ENCODE measurements at places on chromosomes 2 and 18.
A peak's percentile ranks its signal among the peaks of the same experiment; 100 is the strongest.

DNA sequence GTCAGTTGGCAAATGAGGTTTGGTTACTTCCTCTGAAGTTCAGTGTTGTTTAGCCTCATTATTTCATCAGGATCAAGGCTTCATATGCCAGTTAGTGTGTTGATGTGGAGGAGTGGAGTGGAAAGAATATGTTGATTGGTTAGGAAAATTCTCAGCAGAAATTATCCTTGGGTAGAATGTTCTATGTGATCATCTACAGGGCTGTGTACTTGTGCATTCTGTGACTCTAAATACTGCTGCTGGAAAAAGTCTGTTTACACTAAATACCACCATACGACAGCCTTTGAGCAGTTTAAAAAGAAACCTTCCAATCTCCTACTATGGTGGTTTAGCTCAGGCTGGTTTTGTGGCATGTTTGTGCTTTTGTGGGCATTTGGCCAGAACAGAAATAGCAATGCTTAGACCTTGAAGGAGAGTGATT, 25.8 kb downstream of the CAB39 start:
- peak; percentile 91 for DNase-seq

- DNase-seq, result no peak
These were observed 78.4 kb downstream of the DTNB start for GRCh38 chr2:25594991-25595390.

DNA sequence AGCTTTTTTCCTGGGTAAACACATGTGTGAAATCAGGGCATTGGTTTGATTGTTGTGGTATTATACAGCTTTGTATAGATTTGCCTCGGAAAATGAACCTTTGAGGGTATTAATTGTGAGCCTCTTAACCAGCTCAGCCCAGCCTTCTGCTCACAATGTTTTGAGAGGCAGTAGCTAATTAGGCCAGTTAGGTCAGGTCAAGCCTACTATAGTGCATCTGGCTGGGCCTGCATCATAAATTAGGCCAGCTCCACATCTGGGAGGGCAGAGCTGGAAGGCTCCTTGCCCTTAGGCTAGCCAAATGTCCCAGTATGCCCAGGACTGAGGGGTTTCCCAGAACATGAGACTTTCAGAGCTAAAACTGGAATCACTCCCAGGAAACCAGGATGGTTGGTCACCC, 43.0 kb downstream of the LRATD1 start:
- no peak for DNase-seq

- DNase-seq, result no peak
These were observed 317.9 kb downstream of the ZNF516 start for GRCh38 chr18:76177160-76177559.

- peak; percentile 68 for DNase-seq
These were observed 7.0 kb downstream of the SLC35F6 start for GRCh38 chr2:26770986-26771586.

DNA sequence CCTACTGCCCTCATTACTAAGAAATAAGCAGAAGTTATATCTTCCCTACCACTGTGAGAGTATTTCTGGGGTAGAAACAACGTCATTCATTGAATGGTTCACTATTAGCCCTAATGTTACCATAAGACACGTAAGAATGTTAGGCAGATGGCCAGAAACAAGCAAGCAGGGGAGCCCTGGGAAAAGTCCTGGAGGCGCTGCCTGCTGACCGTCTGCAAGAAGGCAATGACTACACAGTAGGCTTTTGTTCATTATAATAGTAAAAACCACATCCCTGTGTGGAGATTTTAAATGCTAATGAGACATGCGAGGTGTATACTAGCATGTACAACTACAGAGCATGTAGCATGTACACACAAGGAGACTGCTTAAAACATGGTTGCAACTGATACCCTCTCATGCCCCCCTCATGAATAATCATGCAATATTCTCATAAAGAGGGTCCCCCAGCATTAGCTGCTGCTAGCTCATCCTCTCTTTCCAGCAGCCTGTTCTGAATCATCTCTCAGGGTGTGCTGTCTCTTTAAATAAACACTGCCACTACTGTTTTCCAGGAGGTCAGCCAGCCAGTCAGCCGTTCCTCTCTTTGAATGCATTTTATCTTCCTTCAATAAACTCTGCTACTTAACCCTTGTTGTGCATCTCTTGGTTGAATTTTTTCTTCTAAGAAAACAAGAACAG, 23.6 kb downstream of the SUCLG1 start:
- peak; percentile 87 for DNase-seq

- no peak for DNase-seq
These were observed 93.9 kb upstream of the CTDP1 start for GRCh38 chr18:79585395-79586370.

DNA sequence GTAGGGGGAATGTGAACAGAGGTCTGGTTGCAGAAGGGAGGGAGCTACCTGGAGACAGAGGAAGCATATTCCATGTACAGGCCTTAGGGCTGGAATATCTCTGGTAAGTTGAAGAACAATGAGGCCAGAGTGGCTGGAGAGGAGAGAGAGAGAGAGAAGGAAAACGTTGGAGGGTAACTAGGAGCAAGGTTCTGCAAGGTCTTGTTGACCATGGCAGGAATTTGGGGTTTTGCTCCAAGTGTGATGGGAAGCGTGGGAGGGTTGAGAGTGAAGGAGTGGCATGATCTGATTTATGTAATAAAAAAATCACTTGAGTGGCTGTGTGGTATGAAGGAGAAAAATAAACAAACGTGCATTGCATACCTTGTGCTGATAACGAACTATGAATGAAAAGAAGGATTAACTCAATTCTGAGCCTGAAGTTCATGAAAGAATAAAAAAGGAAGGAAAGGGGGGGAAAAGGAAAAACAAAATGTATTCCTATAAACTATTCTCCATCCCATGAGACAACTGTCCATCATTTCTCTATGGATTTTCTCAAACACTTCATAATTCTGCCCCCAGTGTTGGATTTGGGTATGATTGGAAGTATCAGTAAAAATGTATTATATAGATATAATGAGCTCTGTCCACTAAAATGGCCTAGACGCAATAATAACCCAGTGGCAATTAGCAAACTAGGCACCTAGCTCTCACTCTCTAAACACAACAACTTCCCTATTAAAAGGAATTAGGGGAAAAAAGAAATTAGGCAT, 59.7 kb upstream of the PMAIP1 start:
- DNase-seq, result no peak

GRCh38 chr2:120404941-120405758, 59.2 kb downstream of the INHBB start:
- DNase-seq, result no peak

DNA sequence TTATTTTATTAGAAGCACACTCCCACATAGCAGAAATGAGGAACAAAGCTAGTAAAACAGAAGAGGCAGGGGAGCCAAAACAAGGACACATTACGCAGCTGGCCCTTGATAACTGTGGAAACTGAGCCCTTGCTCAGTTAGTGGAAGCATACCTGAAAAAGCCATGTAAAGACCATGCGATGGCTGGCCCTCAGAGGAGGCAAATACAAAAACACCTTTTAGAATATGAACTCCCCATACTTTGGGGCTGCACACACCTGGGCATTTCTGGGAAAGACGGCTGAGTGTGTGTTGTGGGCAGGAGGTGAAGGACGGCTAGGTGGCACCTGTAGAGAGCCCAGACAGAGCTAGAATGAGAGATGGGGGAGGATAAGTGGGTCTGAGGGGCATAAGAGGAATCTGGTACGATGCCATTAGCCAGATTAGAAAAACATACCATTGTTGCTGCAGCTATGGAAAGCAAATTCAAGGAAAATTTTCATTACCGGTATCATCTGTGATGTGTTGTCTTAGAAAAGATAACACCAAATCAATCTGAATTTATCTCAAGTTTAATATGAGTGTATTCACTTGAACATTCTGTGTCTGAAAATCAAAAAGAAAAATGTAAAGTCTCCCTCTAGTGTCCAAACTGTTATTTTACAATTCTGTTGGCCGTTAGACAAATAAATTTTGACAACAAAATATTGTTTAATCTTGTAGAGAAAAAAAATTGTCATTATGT, 45.2 kb upstream of the SULT1C3 start:
- no peak for DNase-seq

GRCh38 chr2:85889627-85890281, 964 bp upstream of the ST3GAL5 start:
- no peak for DNase-seq

DNA sequence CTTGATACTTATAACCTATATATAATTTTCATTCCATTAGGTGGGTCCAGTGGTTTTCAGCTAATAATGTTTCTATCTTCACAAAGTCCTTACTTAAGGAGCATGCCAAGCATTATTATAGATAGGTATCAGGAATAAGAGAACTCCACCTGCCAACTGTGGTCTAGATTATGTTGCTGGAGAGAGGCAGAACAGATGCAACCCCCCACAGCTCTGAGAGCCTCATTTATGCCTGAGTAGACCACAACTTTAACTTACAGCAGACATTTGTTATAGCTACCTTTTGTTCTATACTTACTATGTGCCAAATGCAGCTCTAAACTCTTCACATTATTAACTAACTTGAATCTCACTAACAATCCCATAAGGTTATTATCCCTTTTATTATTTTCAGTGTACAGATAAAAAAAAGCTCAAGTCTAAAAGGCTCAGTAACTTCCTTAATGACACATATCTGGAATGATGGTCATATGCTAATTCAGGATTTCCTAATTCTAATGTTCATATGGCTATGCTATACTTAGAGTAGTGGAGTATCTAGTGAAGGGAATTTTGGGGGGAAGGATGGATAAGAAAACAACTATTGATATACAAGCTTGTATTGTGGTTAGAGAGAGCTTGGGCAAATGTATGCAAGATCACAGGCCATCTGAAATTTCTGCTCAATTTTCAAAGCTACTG, 119.1 kb upstream of the RND3 start:
- DNase-seq, result no peak

GRCh38 chr2:88452980-88453582, 588 bp upstream of the FOXI3 start:
- peak; percentile 29 for DNase-seq

GRCh38 chr2:209411718-209412117, 12.1 kb upstream of the MAP2 start:
- DNase-seq, result no peak

GRCh38 chr2:206614811-206615210, 27.5 kb upstream of the FAM237A start:
- DNase-seq, result peak; percentile 57

- DNase-seq, result peak; percentile 65
These were observed 57.4 kb downstream of the ADI1 start for GRCh38 chr2:3461801-3462492.

- peak; percentile 94 for DNase-seq
These were observed 63.8 kb upstream of the BZW1 start for GRCh38 chr2:200747668-200748618.

DNA sequence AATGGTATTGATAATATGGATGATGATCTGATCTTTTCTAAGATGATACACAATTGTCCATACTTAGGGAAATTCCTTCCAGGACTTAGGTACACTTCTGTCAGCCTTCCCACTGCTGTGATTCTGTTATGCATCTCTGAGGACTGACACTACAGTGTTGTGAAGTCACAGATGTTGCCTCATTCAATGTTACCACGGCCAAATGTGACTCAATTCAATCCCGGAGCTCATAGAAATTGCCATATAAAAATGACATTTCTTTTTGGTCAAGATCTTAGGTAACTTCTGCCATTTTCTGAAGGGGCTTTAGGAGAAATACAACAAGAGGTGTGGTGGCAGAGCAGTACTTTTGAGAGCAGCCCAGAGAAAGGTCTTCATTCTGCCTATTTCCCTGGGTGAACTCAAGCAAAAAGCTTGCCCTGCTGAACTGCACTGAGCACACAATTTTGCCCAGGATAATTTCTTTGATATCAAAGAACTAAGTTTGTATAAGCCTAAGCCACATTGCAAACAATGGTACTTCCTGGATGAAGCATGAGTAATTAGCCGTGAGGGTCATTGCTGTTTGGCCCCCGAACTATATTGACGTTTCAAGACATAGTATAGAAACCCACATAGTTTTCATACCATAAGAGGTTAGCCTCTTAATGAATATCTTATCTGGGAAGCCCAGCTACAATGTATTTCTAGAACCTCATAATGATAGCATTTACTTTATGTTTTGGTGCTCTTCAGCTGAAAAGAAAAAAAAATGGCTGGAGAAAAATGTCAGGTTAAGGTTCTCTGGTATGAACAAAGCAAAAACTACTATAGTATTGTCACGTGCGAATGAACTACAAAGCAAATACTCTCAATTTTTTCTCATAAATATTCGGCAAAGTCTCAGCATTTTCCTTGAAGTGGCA, 437.4 kb downstream of the MEIS1 start:
- DNase-seq, result no peak

DNA sequence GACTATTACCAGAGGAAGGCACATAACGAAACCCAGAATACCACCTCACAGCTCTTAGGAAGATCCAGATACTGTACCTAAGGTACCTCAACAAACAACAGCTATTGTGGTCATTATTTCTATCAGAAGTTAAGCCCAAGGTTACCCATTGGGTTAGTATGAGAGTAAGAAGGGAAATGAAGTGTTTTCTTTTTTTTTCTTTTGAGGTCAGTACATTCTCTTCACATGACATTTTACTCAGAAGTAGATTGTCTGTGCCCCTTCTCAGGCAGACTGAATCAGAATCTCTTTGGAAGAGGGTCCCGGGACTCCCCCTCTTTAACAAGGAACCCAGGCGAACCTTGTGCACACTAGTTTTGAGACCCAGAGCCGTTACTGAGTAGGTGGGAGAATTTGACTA, 233.7 kb upstream of the CXCR4 start:
- DNase-seq, result no peak

- DNase-seq, result no peak
These were observed 1751.3 kb upstream of the LRRTM1 start for GRCh38 chr2:82055846-82056245.

DNA sequence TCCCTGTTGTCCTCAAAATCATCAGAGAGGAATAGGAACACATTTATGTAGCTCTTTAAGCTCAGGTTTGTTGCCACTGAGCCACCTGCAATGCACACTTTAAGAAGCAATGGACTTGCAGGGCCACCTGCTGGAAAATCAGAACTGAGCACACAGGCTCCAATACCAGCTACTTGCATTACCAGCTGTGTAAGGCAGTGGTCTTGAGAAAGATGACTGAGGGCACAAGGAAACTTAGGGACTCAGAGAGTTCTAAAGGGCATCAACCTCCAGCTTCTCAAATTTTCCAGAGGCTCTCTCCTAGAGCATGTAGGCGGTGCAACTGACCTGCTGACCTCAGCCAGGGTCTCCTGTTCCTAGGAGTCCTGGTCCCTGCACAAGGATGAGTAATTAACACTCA, 2.5 kb upstream of the CNDP2 start:
- DNase-seq, result peak; percentile 85

DNA sequence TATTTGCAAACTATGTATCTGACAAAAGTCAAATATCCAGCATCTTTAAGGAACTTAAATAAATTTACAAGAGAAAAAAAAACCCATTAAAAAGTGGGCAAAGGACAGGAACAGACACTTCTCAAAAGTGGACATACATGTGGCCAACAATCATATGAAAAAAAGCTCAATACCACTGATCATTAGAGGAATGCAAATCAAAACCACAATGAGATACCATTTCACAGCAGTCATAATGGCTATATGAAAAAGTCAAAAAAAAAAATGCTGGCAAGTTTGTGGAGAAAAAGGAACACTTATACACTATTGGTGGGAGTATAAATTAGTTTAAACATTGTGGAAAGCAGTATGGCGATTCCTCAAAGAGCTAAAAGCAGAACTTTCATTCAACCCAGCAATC, 130.3 kb upstream of the LHCGR start:
- DNase-seq, result no peak

- peak; percentile 62 for DNase-seq
These were observed 586 bp downstream of the FNDC4 start for GRCh38 chr2:27494284-27494943.
